NCI-H1694 treated with DMSO at 0.1 percent for 48 hours (cell line): ENCODE measurements at places on chromosomes 3 and 15.

DNA sequence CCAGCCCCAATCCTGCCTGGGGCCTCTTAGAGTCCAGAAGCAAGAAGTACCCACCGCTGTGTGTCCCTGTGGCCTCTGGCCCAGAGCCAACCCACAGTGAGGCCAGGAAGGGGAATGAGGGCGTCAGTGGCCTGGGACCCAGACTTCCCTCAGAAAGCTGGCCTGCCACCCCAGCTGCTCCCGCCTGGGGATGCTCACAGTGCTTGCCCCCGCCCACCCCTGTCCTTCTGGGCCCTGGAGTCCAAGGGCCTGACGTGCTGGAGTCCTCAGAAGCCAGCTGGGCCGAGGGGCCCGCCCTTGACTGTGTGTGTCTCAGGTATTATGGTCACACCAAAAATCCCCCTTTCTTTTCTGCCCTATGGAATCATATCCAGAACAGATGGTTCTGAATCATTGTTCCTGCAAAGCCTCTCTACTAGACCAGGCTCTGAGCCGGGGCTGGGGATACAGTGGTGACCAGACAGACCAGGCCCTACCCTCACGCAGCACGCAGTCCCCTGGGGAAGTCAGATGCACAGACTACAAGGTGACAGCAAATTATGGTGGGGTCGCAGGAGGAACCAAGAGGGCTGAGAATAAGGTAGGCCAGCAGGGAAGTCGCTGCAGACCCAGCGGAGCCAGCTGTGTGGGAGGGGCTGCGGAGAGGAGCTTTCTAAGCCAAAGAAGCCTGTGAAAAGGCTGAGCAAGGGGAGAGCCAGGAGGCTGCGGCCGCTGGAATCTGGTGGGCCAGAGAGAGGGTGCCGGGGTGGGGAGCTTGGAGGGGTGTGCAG lies 99.1 kb downstream of the VGLL4 start:
- DNase-seq, result no peak

- DNase-seq, result no peak
Observed at GRCh38 chr3:27719314-27720003, 2.7 kb downstream of the EOMES start.

- DNase-seq, result no peak
Observed at GRCh38 chr3:132629928-132630327, 29.7 kb downstream of the ACAD11 start.

GRCh38 chr15:100716456-100717085 lies 114.2 kb downstream of the ASB7 start:
- DNase-seq, result no peak

GRCh38 chr15:82081914-82082762 lies 36.3 kb upstream of the MEX3B start:
- no peak for DNase-seq

DNA sequence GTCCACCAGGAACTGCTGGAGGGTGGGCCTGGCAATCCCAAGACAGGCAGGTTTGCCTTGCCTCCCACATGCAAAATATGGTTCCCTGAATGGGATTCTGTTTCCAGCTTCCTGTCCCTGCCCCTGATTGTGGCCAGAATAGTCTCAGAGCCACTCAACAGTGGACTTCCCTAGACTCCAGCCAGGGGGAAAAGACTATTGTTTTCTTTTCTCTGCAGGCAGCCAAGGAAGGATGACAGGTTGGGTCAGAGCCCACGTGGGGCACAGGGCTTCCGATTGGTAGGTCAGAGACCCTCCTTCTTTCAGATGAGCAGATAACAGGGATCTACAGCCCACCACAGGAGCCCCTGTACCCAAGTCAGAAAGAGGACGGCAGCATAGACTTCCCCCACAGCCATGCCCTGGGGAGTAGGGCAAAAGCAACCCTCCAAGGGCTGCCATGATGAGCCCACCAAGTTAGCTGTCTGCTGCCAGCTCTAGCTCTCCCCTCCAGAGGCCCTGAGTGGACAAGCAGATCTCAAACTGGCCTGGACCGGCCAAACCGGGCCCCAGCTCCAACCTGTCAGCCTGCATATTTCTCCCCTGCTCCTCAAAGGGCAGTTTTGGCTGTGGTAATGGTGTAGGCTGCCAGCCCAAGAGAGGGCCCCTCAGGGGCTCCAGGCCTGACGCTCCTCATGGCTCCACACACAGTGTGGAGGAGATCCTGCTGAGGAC lies 6.4 kb downstream of the TLR9 start:
- no peak for DNase-seq

DNA sequence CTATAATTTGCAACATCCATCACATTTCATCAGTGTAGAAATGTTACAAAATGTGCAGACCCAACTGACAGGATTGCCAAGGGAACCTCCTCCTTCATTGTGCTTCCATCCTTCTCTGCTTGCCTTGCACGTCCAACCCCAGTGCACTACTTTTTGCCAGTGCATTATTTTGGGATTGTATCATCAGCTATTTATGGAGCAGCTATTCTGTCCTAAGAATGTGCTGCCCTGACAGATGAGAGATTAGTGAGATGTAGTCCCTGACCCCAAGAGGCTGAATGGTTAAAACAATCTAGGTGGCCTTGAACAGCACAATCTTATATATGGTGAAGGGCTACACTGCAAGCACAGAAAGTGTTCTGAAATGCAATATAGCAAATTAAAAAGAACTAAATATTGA lies 935.8 kb downstream of the IGSF11 start:
- no peak for DNase-seq

GRCh38 chr15:83092309-83092976 lies 15.0 kb upstream of the TM6SF1 start:
- DNase-seq, result no peak

DNA sequence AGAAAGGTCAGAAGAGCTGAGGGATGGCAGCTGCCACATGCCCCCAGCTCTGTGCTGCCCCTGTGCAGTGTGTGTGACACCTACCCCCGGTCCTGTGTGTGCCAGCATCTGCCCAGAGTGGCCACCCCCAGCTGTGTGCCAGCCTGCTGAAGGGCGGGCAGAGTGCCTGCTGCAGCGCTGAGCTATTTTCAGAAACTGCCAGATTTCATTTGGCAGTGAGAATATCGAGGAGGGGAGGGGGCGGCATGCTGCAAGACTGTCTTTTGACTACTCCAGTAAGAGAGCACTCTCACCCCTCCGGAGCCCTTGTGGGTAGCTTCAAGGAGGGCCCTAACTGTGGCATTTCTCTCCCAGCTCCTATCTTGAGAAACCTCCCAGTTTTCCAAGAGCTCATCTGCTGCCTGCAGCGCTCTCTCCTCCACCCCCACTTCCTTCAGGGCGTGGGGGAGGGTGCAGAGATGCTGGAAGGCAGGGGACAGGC lies 25.2 kb upstream of the DOCK3 start:
- no peak for DNase-seq

DNA sequence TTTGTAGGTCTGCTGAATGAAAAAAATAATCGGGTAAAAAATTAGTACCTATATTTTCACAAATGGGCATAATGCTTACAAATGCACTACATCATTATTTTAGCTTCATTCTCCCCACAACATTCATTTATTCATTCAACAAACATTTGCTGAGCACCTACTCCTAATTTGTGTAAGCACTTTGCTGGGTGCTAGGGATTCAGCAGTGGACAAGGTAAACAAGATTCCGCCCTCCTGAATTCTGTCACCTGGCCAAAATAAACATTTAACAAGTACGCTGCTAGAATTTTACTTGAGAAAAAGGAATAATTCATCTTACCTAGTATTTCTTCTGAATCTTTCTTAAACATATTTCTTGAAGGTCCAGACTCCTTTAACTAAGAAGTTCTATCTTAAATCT lies 72.1 kb downstream of the TIGIT start:
- DNase-seq, result no peak

- DNase-seq, result no peak
Observed at GRCh38 chr3:37992271-37993066, 1.9 kb downstream of the VILL start.

DNA sequence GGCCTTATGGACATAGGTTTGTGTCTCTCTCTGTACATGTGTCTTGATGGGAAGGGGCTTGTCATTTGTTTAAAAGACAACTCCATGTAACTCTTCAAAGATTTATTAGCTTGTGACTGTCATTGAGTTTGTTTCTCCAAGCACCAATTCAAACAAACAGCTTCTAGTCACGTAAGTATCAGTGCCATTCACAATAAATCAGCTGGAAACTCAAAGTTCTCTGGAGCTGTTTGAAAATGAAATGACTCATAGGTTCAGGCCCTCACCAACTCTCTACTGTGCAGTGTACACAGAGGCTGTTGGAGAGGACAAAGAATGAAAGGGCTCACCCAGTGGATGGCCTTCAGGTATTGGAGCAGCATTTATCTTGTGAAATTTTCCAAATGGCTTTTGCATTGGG lies 476.3 kb downstream of the AGBL1 start:
- DNase-seq, result no peak
